Upper lobe of right lung (tissue), 1 donor: ENCODE measurements at places on chromosomes 1 and 21. TPM values are rescaled to one million over a fixed set of nuclear protein-coding genes. Genes with fewer than 3 reads are reported as not detected.

Gene UBL4B
- total RNA-seq: not detected

Gene PTGFRN
- 31.2 TPM for total RNA-seq

Gene PLD5
- total RNA-seq: 0.87 TPM

Gene F13B
- total RNA-seq: not detected

Gene MOB3C
- total RNA-seq: 24.6 TPM

Gene L1TD1
- total RNA-seq: 0.67 TPM

Gene LCE1B
- not detected for total RNA-seq

Gene CD101
- total RNA-seq: 37.4 TPM

Gene OR6K3
- 2.3 TPM for total RNA-seq

Gene PRAMEF27
- not detected for total RNA-seq

Gene NHLH1
- not detected for total RNA-seq

Gene MAP1LC3C
- 14.2 TPM for total RNA-seq

Gene OR2L3
- not detected for total RNA-seq

Gene APOBEC4
- not detected for total RNA-seq

Gene TMEM125
- 188 TPM for total RNA-seq

Gene RNU1-2
- total RNA-seq: 6,622 TPM

Gene GNB1
- total RNA-seq: 328 TPM

Gene GSTM1
- not detected for total RNA-seq

Gene CATSPERE
- total RNA-seq: 1.1 TPM

Gene IL23R
- total RNA-seq: 0.20 TPM

Gene CYB5RL
- 8.8 TPM for total RNA-seq

Gene KPNA6
- total RNA-seq: 69.2 TPM

Gene ACTA1
- not detected for total RNA-seq

Gene PODN
- total RNA-seq: 56.5 TPM

Gene LRRC8C
- total RNA-seq: 12.6 TPM

Gene HES3
- not detected for total RNA-seq

Gene COL8A2
- 16.2 TPM for total RNA-seq

Gene AGT
- 1.8 TPM for total RNA-seq

Gene PTP4A2
- total RNA-seq: 244 TPM

Gene AIRE
- total RNA-seq: not detected

Gene NUDT4B
- 1.8 TPM for total RNA-seq

Gene RHD
- not detected for total RNA-seq

Gene CD1D
- total RNA-seq: 5.3 TPM

Gene GNG4
- not detected for total RNA-seq

Gene AURKAIP1
- 92.1 TPM for total RNA-seq

Gene LRRC71
- 0.26 TPM for total RNA-seq

Gene RGSL1
- not detected for total RNA-seq

Gene KLHL20
- 31.9 TPM for total RNA-seq

Gene PLA2G5
- total RNA-seq: 4.9 TPM

Gene GREM2
- total RNA-seq: 0.64 TPM

Gene CCDC17
- 5.0 TPM for total RNA-seq

Gene LEPROT
- 107 TPM for total RNA-seq

Gene FAM151A
- not detected for total RNA-seq
